Heart right ventricle (tissue), 16 donors: ENCODE measurements at places on chromosomes 2 and 18. TPM values are rescaled to one million over a fixed set of nuclear protein-coding genes. Genes with fewer than 3 reads are reported as not detected.

KIF1A gene
- total RNA-seq, result 12.7 TPM

DNA sequence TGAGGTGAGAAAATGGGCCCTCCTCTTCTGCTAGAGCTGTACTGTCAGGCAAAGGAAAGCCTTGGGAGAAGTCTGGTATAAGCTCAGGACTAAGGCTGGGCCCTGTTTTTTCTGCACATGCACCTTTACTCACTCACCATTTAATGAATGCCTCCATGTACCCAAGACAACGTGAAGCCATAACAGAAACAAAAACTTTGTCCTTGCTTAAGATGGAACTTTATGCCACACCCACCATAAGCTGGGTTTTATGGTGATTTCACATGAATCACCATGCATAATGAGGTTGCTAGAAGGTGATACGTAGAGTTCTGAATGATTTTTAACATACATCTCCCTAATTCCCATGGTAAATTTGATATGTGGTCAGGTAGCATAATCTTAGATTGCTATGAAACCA is 63.7 kb upstream of the CYP26B1 start:
- DNase-seq, result no peak

GRCh38 chr2:172087780-172088244 is 2.5 kb downstream of the DLX1 start:
- DNase-seq, result peak; percentile 1

CSRNP3 gene
- total RNA-seq, result 6.7 TPM

DNA sequence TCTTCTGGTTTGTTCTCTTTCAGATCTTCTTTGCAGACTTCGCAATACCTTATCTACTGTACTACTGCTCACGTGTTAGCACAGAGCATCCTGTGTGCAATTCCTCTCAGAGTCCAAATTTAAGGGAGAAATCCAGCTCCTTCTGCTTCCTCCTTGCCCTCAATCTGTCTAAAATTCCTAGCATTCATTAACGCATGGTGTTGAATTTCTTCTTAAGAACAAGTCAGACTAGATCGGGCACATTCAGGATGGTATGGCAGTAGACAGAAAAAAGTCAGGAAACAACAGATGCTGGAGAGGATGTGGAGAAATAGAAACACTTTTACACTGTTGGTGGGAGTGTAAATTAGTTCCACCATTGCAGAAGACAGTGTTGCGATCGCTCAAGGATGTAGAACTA is 206.1 kb upstream of the CDH7 start:
- no peak for DNase-seq

NEU2 gene
- total RNA-seq, result not detected

DNA sequence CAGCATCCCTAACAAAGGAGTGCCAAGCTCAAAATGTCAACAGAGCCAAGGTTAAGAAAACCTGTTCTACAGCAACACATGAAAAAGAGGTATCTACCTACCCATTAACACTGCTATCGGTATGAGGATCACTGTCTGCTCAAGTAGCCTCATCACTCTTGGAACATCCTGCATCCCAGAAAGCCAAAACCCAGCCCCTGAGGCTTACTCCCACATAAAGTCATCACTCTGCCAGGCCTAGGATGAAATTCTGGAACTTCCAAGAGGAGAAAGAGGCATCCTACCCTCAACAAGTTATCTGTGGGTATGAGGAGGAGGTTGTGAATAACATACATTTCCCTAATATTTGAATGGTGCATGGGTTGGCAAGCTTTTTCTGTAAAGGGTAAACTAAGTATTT is 25.5 kb downstream of the CDH2 start:
- no peak for DNase-seq

GRCh38 chr2:37526323-37526722 is 145.1 kb downstream of the CDC42EP3 start:
- no peak for DNase-seq

DNA sequence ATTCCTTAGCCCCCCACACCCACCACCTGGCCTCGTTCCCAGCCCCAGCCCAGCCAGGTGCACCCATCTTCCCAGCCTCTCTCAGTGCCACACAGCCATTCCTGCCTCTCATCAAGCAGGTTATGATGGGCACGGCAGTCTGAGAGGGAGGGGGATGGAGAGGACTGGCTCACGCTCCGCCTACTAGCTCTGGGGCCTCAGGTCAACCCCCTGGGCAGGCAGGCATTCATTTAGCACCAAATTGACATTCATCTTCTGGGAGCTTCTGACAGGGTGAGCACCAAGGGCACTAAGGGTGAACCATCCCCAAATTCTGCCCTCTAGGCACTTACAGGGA is 66.2 kb upstream of the FOSL2 start:
- DNase-seq, result no peak

GRCh38 chr2:109300582-109300981 is 171.6 kb downstream of the SH3RF3 start:
- no peak for DNase-seq

DNA sequence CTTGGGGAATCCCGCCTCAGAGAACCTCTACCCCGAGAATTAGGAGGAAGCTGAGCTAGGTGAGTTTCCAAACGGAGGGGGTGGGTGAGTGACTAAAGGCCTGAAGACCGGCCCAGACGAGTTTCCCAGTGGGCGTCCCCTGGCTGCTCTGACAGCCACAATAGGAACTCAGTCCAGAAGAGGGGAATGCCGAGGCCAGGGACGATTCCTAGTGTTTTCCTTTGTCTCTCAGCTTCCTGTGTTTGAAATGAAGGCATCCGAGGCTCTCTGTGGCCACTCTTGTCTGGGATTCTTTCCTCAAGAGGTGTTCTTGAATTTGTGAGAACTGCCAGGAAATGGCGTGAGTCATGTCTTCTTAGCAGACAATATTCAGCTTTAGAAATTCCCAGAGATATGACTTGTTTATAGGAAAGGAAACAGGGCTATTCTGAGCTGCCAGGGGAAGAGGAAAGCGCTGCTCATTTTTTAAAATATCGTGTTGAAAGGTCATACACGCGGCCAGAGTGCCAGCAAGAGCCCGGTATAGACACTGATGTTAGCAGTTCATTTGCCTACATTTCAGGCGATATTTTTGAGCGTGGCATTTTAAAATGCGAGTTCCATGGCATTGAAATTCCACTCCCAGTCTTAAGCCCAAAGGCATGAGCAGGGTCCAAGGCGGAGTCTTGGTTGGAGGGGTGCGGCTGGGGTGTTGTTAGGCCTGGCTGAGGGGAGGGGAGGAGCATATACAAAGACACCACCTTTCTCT is 169.1 kb upstream of the KLF7 start:
- peak; percentile 60 for DNase-seq

DNA sequence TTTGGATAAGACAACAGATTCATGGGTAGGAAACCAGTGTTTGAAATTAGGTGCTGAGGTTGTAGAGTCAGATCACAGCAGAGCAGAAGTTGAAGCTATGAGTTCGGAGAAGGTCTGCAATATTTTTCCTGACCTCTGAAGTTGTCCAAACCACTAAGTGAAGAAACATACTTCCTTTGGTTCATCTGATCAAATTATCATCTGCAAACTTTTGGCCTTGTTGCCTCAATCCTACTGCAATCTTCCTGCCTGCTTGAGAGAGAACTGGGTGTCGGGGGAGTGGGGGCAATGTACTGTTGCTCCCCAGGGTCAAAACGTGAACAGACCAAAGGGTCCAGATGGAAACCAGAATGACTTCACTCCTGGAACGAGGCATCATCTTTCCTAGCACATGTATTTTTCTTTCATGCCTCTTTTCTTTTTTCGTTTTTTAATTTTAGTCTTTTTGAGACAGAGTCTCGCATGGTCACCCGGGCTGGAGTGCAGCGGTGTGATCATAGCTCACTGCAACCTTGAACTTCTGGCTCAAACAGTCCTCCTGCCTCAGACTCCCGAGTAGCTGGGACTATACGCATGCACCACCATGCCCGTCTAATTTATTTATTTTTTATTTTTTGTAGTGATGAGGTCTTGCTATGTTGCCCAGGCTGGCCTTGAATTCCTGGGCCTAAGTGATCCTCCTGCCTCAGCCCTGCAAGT is 42.7 kb downstream of the RAB31 start:
- no peak for DNase-seq

GRCh38 chr2:105690566-105690965 is 54.1 kb upstream of the NCK2 start:
- no peak for DNase-seq

- DNase-seq, result no peak
Measured at GRCh38 chr2:130735200-130735599, 6.3 kb downstream of the GPR148 start.

PASK gene
- total RNA-seq, result 2.4 TPM

DNA sequence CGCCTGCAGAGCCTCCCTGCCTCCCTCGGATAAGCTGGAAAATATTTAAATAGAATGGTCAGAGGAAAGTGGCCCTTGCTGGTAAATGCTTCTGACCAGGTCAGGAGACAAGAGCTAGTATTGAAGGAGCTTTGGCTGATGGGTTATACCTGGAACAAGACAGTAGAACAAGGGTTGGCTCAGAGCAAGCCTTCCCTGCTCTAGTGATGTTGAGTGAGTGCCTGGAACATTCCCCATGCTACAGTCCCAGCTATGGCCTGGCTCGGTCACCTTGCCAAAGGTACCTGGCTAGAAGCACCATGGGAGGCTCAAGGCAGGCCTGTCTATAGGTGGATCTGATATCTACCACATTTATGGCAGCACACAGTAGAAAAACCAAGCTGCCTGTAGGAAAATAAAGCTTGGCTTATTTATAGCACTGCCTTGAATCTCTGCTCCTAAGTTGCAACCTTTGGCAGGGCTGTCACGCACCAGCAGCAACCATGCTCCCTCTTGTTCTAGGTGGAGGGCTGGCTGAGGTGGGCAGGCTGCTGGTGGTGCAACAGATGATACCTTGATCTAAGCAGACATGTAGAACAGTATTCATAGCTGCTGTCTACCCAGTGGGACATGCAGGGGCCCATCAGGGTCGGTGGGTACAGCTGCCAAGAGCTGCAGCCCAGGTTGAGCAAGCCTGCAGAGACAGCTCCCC is 66.7 kb upstream of the BCL2L11 start:
- no peak for DNase-seq

CDH7 gene
- not detected for total RNA-seq

VWA3B gene
- total RNA-seq, result 0.28 TPM

DNA sequence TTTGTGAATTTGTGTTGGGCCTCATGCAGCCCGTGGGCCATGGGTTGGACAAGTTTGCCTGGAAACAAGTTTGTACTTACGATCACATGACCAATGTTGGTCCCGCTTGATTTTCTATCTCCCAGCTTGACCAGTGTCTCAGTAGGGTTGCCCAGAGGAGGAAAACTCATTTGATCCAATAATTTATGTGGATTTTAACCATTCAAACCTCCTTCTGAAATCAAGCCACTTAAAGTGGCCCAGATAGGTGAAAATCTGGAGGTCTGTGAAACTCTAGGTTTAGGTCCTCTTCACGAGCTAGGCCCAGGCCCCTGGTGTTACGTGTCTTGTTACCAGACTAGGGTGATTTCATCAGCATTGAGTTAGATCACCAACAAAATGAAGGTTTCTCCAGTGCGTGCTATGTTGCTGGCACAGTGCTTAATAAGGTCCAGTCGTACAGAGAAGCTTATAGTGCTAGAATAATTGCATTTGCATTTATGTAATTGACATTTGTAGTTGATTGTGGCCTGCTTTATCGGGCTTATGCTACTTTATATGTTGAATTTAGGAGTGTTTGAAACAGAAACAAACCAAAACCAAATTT is 4.4 kb downstream of the ACTR2 start:
- DNase-seq, result no peak

GRCh38 chr2:42317486-42317885 is 43.5 kb downstream of the COX7A2L start:
- no peak for DNase-seq

CLEC4F gene
- 0.16 TPM for total RNA-seq
